Brain (organoid and tissue), 16 donors: ENCODE measurements at places on chromosomes 5 and 9. TPM values are rescaled to one million over a fixed set of nuclear protein-coding genes. Genes with fewer than 3 reads are reported as not detected.

DNA sequence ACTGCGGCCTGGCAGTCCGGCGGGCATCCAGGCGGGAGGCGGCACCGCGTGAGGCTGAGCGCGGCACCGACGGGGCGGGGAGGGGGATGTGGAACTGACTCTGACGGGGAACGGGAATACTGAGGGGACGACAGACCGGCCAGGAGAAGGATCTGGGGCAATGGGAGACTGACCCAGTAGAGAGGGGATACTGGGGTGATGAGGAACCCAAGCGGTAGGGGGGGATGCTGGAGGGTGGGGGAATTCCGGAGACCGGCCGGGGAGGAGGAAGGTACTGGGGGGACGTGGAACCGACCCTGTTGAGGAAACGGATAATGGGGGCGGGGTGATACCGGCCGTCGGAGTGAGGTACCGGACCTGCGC, 423 bp downstream of the IPPK start:
- DNase-seq = peak; percentile 20

- DNase-seq = no peak
Observed at GRCh38 chr5:132184588-132184987, 43.1 kb downstream of the P4HA2 start.

GRCh38 chr9:32426278-32426939, 42.0 kb downstream of the ACO1 start:
- peak; percentile 5 for DNase-seq

- no peak for DNase-seq
Observed at GRCh38 chr5:55657443-55657842, 54.7 kb downstream of the SLC38A9 start.

DNA sequence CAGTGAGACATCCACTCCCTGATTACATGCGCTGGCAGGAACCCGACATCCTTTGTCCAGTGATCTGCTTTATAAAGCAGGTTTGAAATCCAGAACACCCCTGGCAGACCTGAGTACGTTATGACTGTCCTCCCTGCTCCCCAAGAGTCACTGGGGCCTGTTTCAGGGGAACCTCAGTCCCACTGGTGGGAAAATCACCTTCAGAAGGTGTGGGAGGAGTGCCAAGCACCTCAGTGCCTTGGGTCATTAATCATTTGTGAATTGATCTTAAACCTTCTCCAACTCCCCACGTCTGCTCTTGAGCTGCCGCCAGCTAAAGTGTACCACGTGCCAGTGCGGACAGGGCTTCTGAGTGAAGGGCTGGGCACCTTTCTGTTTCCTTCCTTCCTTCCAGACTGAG, 16.2 kb downstream of the SLC6A3 start:
- no peak for DNase-seq

GRCh38 chr5:9956725-9957124, 293.0 kb downstream of the ATPSCKMT start:
- DNase-seq = no peak

DNA sequence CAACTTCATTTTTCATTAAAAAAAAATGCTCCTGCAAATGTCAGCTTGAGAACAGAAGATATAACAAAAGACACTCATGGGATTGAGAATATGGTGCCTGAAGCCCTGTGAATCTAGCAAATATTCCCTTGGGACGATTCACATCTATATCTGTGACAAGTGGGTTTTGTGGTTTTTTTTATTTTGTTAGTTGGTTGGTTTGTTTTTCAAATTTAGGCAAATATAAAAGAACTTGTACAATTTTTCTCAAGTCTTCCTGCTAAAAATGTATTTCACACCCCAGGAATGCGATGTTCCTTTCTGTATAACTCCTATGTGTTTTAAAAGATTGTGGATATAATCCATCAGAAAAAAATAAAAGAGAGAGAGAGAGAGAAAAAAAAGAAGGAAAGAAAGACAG, 1061.8 kb upstream of the ARRDC3 start:
- DNase-seq = no peak

GRCh38 chr5:180212363-180213255, 3.6 kb upstream of the RASGEF1C start:
- no peak for DNase-seq

GRCh38 chr9:77016121-77016525, 3.3 kb upstream of the FOXB2 start:
- DNase-seq = no peak

GRCh38 chr5:159667286-159667685, 249.0 kb upstream of the ADRA1B start:
- DNase-seq = no peak

GRCh38 chr5:175037820-175038219, 313.4 kb downstream of the MSX2 start:
- DNase-seq = no peak

GRCh38 chr5:151092762-151093161, 11.9 kb upstream of the TNIP1 start:
- no peak for DNase-seq

GRCh38 chr9:88593537-88594185, 58.7 kb downstream of the NXNL2 start:
- peak; percentile 65 for DNase-seq

GRCh38 chr5:63233361-63233760, 654.7 kb downstream of the LRRC70 start:
- DNase-seq = peak; percentile 87

DNA sequence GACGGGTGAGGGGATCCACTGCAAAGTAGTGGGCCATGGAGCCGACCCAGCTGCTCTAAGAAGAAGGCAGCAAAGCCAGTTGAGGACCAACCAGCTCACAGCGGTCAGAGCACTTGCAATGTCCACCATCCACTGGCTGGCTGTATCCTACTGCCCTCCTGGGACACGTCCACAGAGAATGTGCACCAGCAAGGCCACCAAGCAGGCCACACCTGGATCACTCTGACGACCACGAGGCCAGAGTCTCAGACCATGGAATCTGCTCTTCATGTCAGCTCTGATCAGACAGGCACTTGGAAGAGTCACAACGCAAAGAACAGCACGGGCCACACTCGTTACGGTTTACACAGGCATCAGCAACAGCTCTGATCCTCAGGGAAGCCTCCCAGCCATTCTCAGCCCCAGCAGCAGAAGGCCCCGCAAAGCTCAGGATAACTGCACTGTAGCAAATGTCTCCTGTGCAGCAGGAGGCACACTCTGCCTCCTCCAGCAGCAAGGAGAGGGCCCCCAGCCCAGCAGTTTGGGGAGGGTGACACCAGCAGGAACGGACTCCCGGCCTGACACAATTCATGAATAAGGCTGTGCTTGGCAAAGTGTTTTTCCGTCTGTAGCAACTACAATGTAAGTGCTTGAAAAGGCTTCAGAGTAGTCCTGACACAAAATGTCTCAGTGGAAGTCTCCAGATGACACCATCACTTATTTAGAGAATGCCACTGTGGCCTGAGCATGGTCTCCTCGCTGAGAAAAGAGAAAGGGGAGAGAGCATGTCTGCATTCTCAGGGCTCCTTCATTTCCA, 15.7 kb downstream of the SEMA4D start:
- DNase-seq = no peak

DNA sequence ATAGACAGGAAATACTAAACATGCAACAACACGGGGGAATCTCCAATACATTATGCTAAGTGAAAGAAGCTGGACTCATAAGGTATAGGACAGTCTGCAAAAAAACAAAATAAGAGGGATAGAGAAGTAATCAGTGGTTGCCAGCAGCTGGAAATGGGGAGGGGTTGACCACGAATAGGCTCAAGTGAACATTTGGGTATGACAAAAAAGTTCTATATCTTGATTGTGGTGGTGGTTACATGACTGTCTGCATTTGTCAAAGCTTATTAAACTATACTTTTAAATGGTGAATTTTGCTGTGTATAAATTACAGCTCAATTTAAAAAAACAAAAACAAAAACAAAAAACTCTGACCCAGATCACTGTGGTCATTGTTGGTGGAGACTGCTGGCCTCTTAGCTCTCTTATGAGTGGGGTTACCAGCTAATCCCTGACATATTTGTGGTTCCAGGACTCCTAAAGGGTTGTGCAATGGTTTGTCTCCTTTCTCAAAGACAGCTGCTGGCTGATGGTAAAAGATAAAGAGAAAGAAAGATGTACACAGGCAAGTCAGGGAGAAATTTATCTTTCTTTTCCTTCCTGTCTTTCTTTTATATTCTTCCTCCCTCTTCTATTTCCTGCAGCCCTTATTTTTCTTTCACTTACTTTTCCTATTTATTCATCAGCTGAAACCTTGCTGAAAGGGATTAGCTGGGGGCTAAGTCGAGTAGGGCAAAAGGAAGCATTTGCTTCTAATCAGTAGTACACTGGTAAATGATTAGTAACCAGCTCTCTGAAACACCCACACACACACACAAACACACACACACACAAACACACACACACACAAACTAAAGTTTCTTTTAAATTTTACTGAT, 42.6 kb upstream of the APC start:
- DNase-seq = no peak

- no peak for DNase-seq
Observed at GRCh38 chr9:20320921-20321320, 301.4 kb downstream of the MLLT3 start.

DNA sequence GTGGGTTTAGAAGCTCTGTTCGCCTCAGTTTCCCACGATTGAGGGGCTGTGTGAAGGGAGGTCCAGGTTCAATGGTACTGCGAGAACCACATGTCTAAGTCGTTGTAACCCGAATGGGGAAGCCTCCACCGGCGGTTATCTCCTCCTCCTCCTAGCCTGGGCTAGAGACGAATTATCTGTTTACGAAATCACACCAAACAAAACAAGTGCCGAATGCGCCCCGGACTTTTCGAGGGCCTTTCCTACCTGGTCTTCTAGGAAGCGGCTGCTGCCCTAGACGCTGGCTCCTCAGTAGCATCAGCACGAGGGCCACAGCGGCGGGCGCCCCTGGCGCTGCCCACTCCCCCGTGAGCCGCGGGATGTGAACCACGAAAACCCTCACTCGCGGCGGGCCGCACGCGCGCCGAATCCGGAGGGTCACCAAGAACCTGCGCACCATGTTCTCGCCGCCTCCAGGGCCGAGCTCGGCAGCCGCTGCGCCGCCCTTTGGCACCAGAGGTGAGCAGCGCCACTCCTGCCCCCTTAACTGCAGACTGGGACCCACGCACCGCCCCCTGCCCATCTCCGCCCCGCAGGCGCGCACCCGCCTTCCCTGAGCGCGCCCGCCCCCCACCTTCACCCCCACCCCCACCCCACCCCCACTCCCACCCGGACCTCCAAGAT, at the start of gene CDKN2A:
Gene CDKN2A, minus strand, starts transcription at position 500 of the 663 bp plus-strand sequence.
- DNase-seq = no peak

DNA sequence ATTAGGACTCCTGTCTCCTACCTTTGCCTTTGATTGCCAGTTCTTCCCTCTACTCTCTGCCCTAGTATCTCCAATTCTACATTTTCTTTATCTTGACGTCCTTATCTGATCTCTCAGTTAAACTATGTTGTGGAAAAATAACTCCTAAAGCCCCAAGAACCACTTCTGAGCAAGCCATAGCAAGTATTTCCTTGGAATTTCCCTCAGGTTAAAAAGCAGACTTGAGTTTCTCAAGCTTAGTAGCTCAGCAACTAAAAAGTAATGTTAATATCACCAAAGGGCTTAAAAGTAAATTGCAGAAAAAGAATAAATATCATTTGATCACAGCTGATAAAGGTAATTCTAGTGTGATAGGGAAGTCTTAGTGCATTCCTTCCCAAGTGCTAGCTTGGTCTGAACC, 13.2 kb upstream of the HSPB3 start:
- no peak for DNase-seq

DNA sequence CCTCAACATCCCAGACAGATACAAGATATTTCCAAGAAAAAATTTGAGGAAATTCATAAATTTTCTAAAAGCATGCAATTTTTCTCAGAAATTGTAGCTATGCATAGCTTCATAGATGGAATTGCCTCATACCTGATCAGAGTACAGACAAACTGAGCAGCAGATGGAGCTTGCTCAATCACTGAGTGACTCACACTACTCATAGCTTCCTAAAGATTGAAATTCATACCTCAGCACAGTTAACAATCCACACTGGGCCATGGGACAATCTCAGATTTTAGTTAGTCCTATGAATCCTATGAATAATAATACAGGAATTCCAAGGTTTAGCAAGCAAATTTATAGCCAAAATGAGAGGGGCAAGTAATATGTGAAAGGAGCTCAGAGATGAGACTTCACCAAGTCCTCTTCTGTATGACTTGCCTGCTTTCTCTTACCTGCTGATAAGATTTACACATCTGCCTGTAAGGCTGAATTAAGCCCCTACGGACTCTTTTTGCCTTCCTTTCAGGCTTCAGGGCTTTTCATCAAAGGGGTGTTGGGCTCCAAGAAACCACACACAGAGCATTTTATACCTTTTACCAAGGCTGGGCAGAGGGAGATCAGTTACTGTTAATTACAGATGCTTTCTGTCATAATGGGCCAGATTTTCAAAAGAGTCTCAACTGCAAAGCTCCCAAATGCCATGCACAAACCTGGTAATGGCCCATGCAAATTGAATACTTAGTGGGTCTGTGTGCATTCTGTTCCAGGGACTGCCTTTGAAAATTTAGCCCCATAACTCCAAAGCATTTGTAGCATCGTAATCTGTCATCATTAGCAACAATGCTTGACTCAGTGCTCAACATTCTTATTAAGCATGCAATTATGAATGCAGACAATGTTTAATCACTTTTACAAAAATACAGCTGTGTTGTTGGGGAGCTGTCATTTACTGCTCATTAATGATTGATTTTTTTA, 439.3 kb downstream of the DTWD2 start:
- peak; percentile 59 for DNase-seq

GRCh38 chr9:120701248-120701647, 13.0 kb downstream of the MEGF9 start:
- no peak for DNase-seq

DNA sequence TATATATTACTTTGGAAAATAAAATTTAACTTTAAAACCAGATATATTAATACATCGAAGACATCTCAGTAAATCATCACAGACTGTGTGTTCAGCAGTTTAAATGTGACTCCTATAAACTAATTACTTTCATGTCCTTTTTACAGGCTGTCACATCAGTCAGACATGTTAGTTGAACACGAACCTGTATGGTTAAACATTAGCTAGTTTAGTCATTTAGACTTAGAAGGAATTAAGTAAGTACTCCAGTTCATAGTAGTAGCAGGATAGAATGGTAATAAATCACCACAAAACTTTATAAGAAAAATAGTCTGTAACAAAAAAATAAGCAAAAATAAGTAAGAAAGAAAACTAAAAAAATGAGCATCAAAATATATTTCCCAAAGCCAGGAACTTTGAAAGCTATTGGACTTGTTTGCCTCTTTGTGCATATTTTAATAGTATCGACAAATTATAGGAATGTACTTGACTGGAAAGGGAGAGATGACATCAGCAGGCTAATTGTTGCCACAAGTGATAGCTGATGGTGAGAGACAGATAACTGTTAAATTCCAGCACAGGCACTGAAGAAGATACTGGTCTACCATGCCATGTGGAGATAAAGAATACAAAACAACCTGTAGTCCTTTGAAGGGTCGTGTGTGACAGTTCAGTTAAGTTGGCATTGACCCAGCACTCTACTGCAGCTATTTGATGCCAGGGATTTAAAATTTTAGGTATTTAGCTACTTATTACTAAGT, 83.9 kb downstream of the RIC1 start:
- DNase-seq = no peak

The PCDHAC2 gene
- polyA plus RNA-seq = 1.8 TPM

The CLIC3 gene
- 1.9 TPM for polyA plus RNA-seq

The CD274 gene
- 0.27 TPM for polyA plus RNA-seq

The SLC34A1 gene
- not detected for polyA plus RNA-seq

The LCN15 gene
- polyA plus RNA-seq = 32.6 TPM

The KIAA1958 gene
- 5.9 TPM for polyA plus RNA-seq

The IL7R gene
- 0.34 TPM for polyA plus RNA-seq

The ELAVL2 gene
- 2.8 TPM for polyA plus RNA-seq

The CHD1 gene
- 2.7 TPM for polyA plus RNA-seq

The KIF4B gene
- not detected for polyA plus RNA-seq
